ENCODE measurements at places on chromosomes 3 and 15.

DNA sequence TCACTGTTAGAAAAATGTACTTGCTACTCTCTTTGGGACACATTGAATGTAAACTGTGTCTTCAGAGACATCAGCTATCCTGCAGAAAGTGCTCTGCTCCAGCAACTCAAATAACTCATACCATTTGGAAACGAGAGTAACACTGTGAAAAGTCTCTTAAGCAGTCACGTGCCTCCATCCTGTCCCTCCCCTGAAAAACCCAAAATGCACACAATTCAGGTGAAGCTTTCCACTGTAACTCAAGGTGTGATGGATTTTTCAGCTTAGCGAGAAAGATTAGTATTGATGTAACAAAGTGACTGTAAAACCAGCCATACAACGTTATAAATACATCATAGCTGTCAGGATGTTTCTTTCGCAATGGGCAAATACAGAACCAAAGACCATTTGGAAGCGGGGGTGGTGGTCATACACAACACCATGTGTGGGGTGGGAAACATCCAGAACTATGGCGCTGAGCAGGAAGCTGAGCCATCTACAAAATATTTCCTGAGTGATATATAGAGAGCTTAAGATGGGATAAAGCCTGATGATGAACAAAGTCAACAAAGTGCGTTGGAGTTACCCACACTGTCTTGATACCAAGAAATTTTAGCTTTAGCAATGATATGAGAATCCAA lies 332.3 kb downstream of the FOXP1 start:
- DNase-seq, result no peak

DNA sequence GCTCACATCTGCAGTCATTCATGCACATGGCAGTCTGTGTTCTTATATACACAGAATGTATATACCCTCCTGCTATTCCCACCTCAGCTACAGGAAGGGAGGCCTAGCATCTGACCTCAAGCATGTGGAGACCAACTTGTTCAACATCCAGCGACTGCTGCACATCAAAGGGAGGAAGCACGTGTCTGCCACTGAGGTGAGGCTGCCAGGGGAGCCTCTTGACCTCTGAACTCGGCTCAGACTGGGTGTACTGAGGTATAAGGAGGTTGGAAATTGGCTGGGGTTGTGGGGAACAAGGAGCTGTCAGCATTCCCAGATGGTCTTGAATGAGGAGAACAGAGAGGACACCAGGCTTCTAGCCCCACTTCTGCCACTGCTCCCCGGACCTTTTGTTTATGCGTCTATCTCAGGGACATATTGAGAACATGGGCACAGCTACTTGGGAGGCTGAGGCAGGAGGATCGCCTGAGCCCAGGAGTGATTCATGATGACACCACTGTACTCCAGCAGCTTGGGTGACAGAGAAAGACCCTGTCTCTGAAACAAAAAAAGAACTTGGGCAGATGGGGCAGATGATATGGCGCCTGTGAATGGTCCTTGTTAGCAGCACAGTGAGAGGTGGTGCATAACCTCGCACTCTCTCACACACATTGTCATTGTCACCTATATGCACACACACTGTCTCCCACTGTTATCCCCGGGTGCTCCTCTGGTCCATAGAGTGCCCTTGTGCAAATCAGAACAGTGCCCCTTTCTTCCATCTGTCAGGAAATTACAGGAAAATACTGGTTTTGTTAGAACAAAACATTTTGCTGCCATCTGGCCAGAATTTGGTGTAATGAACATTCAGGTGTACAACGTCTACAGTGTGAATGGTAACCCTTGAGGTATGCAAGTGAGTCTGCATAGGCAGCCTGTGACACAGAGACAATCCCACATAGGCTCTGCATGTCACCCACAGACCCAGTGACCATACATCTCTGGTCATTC lies 5.4 kb downstream of the VILL start:
- no peak for DNase-seq

DNA sequence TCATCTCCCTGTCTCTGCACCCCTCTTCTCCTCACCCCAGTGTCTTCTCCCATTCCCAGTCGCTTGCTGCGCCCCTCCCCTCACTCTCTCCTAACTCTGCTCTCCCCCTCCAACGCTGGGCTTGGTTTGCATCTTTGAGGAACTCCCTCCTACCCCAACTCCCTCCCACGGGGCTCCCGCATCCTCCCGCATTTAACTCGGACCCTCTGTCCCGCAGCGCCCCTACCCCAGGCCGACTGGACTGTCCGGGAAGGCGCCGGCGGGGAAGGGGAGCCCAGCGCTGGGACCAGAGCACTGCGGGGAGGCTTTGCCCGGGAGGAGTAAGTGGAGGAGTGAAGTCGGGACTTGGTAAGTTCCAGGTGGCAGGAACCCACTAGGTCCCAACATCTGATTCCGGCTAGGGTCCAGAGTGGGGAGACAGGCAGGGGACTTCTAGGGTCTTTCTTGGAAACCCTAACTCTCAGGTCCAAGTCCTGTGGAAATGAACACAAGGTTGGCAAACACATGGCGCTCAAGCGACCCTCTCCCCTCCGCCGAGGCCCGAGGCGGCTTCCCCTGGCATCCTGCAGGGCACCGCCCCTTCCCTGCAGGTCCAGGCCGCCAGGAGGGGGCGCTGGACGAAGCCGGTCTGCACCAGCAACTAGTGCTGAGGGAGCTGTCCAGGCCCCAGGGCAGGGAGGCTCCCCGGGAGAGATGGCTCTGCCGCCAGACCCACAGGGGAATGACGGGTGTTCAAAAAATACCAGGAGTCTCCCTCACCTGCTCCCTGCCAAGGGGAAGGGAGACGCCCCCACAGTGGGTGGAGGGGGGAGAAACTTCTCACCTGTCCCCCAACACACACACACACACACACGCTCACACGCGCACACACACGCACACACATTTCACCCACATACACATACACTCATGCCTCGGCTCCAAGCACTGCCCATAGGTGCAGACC lies 53.2 kb downstream of the LHFPL4 start:
- peak; percentile 83 for DNase-seq

DNA sequence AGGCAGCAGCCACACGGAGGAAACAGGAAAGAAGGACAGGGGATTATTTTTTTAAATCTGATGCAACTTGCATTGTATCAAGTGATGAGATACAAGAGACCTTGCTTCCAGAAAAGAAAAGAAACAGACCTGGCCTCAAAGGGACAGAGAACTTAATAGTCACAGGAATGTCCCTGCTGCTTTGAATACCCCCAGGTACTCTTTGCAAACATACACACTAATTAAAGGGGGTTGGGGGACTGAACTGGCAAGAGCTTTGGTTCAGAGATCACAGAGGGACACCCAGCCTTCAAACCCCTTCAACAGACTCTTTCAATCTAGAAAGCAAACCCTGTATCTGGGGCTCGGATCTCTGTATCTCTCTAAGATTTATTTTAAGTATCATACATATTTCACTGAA lies 18.0 kb downstream of the TNIK start:
- DNase-seq, result no peak

GRCh38 chr15:99954361-99955180 lies 221.3 kb upstream of the LYSMD4 start:
- DNase-seq, result no peak

- no peak for DNase-seq
Observed at GRCh38 chr3:163547014-163547685, 1531.1 kb downstream of the SI start.

- peak; percentile 15 for DNase-seq
Observed at GRCh38 chr15:56798639-56799038, 65.3 kb upstream of the ZNF280D start.

DNA sequence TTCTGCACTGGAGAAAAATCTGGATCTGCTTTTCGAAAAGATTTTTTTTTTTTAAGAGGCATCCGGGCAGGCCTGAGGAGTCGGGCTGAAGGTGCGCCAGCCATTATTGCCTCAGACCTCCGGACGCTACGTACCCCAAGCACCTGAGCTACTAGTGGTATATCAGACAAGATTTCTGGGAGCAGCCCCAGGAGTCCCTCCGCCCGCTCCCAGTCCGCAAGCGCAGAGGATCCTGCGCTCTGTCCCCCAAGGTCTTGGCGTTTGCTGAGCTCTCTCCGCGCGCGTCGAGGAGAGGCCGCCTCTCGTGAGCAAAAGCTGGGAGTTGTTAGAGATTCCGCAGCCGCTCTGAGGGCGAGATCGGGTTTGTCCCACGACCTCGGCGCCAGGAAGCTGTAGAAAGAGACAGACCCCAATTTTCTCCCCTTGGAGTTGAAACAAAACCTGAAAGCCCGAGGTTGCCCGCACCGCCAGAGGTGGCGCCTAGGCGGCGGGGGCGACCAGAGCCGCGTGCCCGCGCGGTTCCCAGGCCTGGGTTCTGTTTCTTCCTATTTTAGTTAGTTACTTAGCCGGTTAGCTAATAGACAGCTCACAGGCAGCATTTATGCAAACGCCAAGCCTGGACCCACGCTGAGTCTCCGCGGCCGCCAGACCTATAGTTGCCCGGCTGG lies 72.5 kb upstream of the POLG start:
- DNase-seq, result peak; percentile 30

DNA sequence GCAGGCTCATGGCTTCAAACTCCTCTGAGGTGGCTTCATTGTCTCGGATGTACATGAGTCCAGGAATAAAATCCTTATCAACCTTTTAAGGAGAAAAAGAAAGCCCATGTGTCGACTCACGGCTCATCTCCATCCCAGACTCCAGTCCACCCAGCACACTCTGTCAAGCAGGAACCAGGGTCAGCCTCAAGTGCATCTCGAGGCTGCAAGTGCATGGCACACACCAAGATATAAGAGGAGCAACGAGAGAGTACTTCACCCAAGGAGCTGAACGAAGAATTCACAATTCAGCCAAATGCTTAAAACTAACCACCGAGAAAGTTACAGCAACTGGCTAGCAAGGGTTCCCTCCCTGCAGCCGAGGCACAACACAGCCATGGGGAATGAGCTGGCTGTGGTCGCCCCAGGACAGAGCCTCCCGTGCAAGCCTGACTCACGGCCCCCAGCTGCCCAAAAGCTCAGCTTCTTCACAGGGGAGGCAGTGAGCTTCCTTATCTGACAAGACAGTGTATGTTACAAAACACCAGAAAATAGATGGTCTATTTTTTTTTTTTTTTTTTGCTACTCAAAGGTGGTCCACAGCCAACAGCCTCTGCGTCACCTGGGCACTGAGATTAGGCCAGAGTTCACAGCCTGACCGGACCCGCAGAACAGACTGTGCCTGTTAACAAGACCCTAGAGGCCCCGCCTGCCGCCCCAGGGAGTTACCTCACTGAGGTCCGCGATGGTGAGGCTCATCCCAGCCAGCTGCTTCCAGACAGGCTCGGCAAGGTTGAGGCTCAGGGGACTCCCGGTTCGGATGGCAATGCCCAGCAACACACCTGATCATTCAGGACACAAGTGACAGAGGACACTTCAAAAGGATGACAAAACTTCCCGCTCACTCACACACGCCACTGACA lies 15.9 kb upstream of the OCA2 start:
- DNase-seq, result no peak

- DNase-seq, result no peak
Observed at GRCh38 chr15:83323296-83323711, 38.8 kb upstream of the BNC1 start.

Data from activated naive CD8-positive, alpha-beta T cell treated with anti-CD3 and anti-CD28 coated beads, Interleukin-2, amount 50 U/mL, for 24 hours (primary cell).